Mononuclear cell (primary cell): ENCODE measurements at places on chromosomes 16 and 17. TPM values are rescaled to one million over a fixed set of nuclear protein-coding genes. Genes with fewer than 3 reads are reported as not detected.

CYTH1 gene
- total RNA-seq: 273 TPM

KRTAP9-8 gene
- not detected for total RNA-seq

CCP110 gene
- total RNA-seq: 12.9 TPM

GRIN2C gene
- not detected for total RNA-seq

TMC5 gene
- 0.10 TPM for total RNA-seq

GNG13 gene
- total RNA-seq: not detected
